ENCODE measurements at places on chromosomes 6 and 20.

- no peak for DNase-seq
Observed at GRCh38 chr6:30061858-30062458, 893 bp downstream of the POLR1H start.

GRCh38 chr20:53922901-53923314 lies 147.5 kb downstream of the BCAS1 start:
- DNase-seq, result no peak

- no peak for DNase-seq
Observed at GRCh38 chr6:136980070-136980469, 58.0 kb downstream of the SLC35D3 start.

GRCh38 chr20:38112261-38112929 lies 52.7 kb downstream of the TGM2 start:
- no peak for DNase-seq

DNA sequence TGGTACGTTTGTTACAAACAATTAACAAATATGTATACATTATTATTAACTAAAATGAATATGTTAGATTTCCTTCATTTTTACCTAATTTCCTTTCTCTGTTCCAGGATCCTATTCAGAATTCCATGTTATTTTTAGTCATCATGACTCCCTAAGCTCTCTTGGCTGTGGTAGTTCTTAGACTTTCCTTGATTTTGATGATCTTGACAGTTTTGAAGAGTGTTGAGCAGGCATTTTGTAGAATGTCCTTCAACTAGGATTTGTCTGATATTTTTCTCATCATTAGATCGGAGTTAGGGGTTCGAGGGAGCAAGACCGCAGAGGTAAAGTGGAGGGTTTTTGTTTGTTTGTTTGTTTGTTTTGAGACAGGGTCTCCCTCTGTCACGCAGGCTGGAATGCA lies 44.3 kb upstream of the ZNF184 start:
- DNase-seq, result no peak

- no peak for DNase-seq
Observed at GRCh38 chr6:138596591-138596990, 97.3 kb upstream of the NHSL1 start.

GRCh38 chr6:145633981-145634627 lies 101.2 kb downstream of the EPM2A start:
- peak; percentile 91 for DNase-seq

DNA sequence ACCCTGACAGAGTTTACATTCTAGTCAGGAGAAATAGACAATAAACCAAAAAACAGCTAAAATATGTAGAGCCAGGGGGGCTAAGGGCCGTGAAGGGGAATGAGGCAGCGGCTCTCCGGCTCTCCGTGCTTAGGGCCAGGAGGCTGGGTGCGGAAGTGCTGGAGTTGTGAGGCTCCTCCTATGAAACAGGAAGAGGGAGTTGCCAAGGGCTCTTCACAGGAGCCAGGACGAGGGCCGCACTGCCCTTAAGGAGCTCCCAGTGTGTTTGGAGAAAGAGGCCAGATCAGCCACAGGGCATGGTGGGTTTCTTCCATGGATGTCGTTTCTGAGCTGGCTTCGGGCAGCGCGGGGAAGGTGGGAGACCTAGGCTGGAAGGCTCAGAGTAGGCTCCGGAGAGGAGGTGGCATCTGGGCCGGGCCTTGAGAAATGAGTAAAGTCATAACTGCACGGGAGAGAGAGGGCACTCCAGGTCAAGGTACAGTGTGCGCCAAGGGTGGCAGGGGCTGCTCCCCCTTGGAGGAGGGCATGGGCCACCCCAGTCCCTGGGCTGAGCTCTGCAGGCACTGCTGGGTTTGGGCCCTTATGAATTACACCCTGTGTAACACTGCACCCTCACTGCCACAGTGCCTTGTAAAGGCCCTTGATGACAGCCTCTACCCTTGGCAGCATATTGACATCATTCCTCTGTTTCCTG lies 20.8 kb upstream of the MLN start:
- no peak for DNase-seq

- no peak for DNase-seq
Observed at GRCh38 chr20:38126146-38126921, 38.7 kb downstream of the TGM2 start.

DNA sequence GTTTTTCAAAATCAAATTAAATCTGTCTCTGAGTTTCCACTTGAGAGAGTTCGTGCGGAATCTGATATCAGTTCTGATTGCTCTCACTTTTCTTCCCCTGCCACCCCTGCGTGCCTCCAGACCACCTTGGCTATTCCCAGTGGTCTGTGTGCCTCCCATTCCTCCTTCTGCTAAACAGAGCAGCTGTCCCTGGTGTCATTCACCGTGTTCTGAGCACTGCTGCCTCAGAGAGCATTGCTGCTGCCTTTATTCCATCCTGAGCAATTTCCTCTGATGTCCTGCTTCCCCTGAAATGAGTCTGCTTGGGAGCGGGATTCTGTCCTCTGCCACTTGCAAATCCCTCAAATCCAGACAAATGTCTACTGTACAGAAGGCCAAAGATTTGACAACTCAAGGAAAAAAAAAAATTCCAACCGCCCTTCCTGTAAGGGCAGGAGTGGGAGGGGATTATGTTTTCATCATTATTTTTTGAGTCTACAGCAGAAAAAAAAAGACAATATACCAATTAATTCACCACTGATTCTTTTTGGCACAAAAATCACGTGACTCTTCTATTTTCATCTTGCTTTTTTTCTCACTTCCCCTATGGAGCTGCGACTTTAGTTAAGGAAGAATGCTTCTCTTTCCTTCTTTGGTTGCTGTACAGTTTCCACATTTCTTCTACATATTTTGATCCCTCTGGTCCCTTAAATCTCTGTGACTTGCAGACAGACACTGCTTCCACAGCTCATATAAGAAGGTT lies 833.0 kb downstream of the EPHA7 start:
- DNase-seq, result no peak

DNA sequence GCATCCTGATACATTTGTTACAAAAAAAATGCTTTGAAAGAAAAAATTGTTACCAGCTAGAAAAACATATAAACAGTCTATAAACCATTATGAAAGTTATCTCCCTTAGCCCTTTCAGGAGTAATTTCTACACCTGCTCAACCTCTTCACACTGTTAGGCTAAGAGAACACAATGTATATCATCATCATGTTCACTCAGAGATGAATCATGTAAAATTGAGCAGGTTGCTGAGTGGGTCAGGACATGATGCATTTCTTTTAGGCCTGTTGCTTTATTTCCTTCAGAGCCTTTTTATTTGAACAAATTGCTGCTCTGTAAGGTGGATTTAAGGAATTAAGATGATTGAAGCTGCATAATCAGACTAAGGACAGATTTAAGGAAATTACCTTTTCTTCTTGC lies 531.3 kb upstream of the MAN1A1 start:
- DNase-seq, result no peak

GRCh38 chr6:27838945-27839625 lies 73.1 kb downstream of the OR2B2 start:
- peak; percentile 72 for DNase-seq

DNA sequence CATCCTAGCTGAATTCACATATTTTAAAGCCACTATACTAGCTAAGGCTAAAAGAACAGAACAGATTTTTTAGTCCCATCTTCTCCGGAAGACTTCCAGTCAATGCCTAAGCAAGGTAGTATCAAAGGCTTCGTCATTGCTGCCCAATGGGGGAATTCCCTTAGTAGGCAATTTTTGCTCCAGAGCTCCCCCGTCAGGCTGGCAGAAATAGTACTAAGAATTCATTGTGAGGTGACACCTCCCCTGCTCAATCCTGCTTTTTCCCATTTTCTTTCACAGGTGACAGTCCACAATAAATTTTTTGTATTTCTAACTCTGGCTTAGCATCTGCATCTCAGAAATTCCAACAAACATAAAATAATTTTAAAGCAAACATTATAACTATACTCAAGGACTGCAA lies 52.8 kb upstream of the SRSF6 start:
- DNase-seq, result no peak

- no peak for DNase-seq
Observed at GRCh38 chr6:122116119-122116834, 283.2 kb upstream of the HSF2 start.

DNA sequence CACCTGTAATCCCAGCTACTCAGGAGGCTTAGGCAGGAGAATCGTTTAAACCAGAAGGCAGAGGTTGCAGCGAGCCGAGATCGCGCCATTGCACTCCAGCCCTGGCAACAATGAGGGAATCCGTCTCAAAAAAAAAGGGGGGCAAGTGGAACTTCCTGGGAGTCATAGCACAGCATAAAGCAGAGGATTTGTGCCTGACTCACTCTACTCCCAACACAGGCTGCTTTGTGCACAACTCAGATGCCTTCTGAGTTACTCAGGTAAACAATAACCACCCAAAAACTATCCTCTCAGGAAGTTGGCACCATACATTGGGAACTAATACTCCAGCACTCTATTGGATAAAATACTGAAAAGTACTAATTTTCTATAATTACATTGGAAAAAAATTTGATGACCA lies 2.5 kb upstream of the TMEM244 start:
- no peak for DNase-seq

DNA sequence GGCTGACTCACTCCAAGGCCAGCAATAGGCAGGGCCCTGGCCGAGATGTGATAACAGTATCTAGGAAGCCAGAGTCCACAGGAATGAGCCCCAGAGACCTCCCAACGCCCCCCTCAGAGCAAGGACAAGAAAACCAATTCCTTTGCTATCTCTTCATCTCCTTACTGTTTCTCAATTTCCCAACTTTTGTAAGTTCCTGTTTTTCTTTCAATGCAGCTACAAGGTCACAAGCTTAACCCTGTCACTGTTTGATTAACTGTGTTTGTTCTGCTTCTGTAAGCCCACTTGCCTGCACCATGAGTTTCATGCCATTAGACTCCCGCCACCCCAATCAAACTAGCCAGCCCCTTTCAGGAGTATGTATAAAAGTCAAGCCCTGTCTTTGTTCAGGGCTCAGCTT lies 3.5 kb downstream of the FKBP1C start:
- no peak for DNase-seq

- no peak for DNase-seq
Observed at GRCh38 chr20:63536997-63537524, at the start of gene PTK6. Gene PTK6 (minus strand): TSS chr20:63537376. CDS start chr20:63537314, 62 bp downstream.

DNA sequence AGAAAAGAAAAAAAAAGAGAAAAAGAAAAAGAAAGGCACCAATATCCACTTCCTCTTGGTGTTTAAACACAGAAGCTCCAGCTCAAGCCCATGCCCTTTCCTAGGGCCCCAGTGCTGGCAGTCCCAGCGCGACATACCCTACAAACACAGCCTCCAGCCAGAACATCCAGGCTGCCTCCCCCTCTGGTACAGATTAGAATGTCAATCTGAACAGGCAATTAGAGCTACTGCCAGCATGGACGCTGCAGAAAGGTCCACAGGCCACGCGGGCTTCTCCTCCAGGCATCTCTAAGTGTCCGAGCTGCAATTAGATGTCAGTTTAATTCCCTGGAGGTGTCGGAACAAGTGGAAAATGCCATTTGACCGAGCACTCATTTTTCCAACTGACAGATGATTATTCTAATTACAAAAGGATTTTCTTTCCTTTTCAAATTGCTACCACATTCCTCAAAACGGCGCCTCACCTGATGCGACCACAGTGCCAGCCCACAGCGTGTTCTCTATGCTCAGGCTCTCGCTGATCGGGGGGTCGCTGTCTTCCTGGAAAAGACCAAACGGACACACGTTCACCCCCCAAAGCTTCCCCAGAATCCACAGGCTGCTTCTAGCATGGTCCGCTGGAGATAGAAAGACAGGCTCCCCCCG lies 79.5 kb downstream of the ATP9A start:
- no peak for DNase-seq

GRCh38 chr6:124887872-124888580 lies 74.2 kb upstream of the RNF217 start:
- DNase-seq, result no peak

DNA sequence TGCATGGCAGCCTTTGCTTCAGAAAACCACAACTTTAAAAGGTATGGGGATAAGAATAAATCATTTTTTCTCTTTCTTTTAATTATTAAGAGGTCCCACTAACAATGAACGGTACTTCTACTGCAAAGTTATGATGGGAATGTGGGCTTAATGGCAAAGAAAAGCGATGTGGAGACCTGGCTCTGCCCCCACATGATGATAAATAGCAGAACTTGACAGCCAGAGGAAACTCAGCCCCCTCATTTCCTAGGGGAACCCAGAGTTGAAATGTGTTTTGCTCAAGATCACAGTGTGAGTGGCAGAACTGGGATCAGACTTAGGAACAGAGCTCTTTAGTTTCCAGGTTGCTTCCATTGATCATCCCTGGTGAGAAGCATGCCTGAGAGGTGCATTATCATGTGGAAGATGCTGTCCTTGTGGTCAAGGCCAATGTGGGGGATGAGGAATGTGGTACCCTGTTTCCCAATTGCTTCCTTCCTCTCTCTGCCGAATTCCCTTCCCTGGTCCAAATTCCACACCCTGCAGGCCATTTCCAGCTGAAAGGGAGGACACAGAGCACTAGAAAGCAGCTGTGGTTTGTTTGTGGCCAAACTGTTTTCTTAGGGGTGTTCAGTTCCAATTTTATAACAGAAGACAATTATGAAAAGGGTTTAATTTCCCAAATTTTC lies 66.0 kb downstream of the BACH2 start:
- no peak for DNase-seq

DNA sequence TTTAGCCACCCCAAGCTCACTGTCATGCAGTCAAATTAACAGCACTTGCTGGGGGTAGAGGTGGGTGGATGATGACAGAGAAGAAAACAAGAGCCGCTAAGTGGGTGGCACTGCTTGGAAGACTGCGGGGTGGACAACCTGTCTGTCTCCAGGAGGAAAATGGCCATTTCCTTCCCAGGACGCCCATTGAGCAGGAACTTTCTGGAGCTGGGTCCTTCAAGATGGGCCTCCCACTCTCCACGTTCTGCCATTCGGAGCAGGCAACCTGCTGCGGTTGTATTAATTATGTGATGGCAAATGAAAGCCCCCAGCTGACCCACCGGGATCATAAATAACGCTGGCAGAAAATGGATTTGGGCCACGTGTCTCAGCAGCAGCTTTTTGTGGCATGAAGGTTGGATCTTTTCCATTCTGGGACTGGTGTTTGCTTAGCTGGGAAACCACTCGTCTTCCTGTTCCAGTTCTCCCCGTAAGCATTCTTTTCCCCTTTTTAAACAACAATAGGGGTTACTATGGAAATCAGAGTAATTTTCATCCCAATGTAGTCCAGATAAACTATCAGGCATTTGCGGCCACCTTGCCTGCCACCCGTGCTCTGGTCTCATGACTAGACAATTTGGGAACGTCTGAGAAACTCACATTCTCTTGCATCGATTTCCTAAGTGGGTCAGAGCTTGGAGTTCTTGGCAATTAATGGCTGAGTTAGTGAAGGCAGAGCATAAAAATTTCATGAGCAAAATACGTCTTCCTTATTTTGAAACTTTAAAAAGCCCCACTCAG lies 215.5 kb downstream of the ANKRD60 start:
- no peak for DNase-seq

- DNase-seq, result no peak
Observed at GRCh38 chr6:150333585-150333941, 35.2 kb upstream of the IYD start.

DNA sequence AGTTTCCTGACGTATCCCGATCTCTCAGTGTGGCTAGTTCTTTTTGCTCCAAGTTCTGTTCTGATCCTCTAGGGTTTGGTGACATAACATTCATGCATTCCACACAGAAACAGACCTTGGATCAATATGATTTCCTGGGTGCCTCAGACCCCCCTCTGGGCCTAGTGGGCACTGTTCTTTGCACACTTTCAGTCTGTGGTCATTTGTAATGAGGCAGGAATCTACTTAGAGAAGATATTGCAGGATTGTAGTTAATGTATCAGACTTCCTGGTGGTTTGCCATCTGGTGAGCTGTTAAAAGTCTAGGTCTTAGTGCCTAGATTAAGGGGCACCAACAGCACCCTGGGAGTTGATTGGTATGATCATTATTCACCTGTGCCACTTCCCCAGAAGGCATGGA lies 7.5 kb downstream of the BEND6 start:
- no peak for DNase-seq
